Suppressor macrophage treated with lipopolysaccharide for 1 hour (primary cell): ENCODE measurements at places on chromosomes 7 and 10.

GRCh38 chr7:155169498-155170065 lies 99.5 kb downstream of the HTR5A start:
- DNase-seq = no peak

GRCh38 chr10:31602541-31603234 lies 283.7 kb downstream of the ZEB1 start:
- DNase-seq = peak; percentile 16

DNA sequence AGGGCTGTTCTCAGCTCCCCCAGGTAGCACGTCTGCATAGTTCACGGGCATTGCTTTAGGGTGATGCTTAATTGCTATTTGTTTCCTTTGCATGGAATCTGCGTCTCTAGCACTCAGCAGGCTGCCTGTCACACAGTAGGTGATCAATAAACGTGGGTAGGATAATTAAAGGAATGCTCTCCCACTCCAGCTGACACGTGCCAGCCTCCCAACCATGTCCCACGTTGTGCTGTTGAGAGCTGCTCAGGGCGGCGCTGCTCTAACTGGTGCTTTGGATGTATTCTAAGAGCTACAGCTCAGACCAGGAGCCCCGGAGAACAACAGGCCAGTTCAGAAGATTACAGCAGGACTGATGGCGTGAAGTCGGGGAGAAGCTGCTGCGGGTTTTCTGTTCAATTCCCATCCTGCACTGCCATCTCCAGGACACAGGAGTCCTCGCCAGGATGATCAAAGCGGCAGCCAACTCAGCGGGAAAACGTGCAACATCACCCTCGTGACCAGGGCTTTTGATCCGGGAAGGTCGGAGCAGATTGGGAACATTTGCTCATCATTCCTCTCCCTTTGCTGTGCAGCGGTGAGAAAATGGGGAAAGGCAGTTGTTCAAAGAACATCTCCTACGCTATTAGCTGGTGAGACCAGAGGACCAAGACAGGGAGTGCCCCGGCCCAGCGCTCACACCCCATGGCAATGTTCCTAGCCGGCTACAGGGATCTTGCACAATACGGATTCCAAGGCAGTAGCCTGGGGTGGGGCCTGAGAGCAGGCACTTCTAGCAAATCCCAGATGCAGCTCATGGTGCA lies 50.5 kb upstream of the FOXK1 start:
- DNase-seq = peak; percentile 60

DNA sequence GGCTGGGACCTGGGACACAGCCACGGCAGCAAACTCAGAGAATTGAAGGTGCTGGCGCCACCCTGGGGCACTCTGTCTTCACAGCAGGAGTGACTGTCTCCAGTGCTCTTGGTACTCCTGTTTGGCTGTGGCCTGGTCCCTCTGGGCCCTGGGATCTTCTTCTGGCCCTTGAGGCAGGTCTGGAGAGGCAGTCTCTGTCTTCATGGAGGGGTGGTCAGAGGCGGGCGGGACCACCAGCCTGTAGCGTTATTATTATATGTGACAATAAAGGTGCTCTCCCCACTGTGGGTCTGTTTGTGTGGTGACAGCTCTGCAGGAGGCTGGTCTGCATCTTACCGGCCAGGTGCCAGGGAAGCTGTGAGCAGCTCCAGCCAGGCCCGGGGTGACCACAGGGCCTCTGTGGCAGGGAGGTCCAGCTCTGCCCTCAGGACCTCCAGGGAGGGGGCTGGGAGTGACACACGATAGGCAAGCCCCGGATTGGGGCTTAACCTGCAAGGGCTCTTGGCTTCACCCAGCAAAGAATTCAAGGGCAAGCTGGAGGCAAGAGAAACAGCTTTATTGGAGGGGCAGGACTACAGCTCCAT lies 70.3 kb downstream of the MYL10 start:
- no peak for DNase-seq

DNA sequence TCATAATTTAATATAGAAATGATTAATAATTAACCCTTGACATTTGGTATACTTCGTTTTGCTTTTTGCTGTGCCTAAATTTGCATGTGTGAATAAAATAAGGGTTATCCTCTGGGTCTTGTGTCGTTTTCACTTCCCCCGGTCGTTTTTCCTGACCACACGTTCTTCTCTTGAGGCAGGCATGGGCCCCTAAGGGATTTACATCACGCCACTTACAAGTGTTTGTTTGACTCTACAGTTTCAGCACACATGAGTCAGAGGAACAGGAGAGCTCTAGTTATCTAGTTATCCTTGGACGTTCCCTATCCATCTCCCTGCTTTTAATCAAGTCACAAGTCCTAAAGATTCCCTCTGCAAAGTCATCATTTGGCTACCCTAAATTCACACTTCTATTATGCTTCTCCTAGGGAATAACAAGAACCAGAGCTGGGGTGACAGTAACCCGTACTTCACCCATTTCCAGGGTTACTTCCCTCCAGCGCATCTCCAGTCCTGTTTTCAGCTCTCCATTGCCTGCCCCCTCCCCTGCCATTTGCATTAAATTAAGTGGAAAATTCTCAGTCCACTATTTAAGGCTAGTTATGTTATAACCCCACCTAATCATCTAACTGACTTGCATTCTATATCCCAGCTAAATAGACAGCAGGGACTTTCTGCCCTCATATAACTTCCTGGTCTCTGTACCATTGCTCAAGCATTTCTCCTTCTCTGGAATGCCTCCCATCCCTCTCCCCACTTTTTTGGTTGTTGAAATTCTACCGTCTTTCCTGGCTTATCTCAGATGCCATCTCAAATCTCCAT lies 206.9 kb downstream of the PTEN start:
- peak; percentile 46 for DNase-seq

DNA sequence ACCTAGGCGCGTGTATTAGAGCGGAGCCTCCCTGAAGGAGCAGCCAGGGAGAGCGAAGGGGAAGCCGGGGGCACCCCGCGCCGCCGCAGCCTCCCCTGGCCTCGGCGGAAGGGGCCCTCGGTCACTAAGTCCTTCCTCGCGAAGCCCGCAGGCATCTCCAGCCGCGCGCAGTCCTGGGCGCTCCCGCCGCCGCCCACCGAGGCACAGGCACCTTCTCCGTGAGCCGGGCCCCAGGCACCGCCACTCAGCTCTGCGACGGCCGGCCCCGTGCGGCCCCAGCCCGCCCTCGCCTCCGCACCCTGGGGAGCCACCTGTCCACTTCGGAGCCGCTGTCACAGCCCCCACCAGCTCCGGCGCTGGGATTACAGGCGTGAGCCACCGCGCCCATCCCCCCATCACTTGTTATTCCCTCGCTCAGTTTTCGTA lies 80.8 kb downstream of the ZNF467 start:
- no peak for DNase-seq
